ENCODE measurements at places on chromosomes 7 and 10.
A peak's percentile ranks its signal among the peaks of the same experiment; 100 is the strongest.

- no peak for DNase-seq
These were observed 130.0 kb downstream of the TES start for GRCh38 chr7:116340201-116340847.

- no peak for DNase-seq
These were observed 224.2 kb upstream of the LYZL1 start for GRCh38 chr10:29064680-29065079.

DNA sequence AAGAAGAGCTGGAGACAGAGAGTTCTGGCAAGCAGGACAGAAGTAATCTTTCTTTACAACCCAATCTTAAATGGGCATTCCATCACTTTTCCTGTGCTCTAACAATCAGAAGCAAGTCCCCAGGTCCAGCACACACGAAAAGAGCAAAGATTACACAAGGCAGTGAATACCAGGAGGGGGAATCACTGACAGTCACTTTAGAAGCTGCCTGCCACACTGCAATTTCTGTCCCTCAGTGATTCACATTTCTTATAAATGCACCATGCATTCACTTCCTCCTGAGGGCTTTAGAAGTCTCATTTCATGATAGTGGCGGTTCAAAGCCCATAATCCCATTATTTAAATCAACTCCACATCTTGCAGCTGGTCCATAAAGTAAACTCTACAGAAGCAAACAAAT is 362.5 kb downstream of the POM121L12 start:
- no peak for DNase-seq

- no peak for DNase-seq
These were observed 570.6 kb downstream of the GRM8 start for GRCh38 chr7:126682176-126682575.

GRCh38 chr7:156650042-156650441 is 9.5 kb downstream of the RNF32 start:
- peak; percentile 23 for DNase-seq

GRCh38 chr7:70321016-70321590 is 722.8 kb downstream of the AUTS2 start:
- no peak for DNase-seq

DNA sequence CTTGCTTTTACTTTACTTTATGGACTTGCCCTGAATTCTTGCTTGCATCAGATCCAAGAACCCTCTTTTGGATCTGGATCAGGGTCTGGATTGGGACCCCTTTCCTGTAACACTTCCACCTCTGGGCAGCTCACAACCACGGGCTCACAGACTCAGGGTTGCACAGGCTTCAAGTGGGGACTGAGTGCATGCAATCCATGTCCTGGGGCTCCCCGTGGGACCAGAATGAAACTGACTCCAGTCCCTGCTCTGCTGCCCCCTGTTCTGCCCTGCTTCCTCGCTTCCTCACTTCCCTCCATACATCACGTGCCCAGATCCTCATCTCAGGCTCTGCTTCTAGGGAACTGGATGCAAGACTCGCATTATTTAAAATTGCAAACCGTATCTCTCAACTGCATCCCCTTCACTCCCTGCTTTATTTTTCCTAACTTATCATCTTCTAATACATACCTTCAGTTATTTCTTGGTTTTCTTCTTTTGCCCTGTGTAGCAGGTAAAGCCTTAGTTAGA is 23.3 kb upstream of the INMT start:
- no peak for DNase-seq

GRCh38 chr7:87057210-87057609 is 2.2 kb downstream of the ELAPOR2 start:
- no peak for DNase-seq

GRCh38 chr7:117435475-117436043 is 8.3 kb upstream of the ASZ1 start:
- DNase-seq: peak; percentile 60

DNA sequence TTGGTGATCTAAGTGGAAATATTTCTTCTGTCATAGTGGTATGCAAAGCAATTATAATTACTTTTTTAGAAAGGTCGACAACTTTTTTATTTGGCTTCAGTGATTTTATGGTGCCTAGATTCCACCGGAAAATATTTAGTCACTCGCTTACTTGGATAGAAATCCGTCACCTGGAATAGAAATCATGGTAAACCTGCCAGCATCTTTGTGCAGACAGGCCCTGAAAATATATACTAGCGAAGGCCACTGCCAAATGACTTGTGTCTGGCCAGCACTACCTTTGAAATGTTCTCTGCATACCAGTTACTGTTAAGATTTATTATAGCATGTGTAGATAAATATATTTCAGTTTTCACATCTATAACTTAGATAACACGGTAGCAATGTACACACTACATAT is 226.4 kb downstream of the AGMO start:
- DNase-seq: no peak

DNA sequence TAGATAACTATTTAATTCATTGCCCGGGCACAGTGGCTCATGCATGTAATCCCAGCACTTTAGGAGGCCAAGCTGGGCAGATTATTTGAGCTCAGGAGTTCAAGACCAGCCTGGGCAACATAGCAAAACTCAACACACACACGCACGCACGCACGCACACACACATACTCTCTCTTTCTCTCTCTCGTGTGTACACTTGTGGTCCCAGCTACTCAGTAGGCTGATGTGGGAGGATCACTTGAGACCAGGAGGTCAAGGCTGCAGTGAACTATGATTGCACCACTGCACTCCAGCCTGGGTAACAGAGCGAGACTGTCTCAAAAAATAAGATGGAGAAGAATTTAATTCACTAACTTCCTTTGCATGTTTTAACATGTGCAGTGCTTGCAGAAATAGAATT is 38.1 kb downstream of the PTPN12 start:
- DNase-seq: no peak

- DNase-seq: no peak
These were observed 143.4 kb downstream of the TMEM168 start for GRCh38 chr7:112646783-112647182.

- no peak for DNase-seq
These were observed 195.6 kb upstream of the FRMD4A start for GRCh38 chr10:14526326-14526725.

DNA sequence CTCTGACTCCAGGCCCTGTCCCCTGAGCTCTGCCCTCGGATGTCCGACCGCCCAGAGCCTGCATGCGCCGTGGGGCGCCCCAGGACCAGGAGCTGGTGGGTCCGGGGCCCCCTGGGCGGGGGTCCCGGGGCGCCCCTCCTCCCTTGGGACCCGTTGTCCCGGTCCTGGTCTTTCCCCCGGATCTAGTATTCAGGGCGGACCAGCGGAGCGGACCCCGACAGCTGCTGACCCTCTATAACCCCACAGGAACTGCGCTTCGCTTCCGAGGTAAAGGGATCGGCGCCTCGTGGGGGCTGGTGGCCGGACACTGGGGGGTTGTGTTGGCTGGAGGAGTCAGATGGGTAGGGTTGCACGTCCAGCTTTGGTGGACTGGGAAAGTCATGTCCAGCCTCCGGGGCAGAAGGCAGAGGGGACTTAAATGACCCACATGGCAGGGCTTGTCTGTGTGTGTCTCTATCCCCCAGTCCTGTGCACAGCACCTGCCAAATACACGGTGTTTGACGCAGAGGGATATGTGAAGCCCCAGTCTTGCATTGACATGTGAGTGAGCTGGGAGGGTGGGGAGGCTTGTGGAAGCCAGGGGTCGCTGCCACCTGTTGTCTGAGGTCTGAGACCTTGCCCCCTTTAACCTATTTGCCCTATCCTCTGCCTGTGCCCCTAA is 520 bp downstream of the MOSPD3 start:
- DNase-seq: no peak

DNA sequence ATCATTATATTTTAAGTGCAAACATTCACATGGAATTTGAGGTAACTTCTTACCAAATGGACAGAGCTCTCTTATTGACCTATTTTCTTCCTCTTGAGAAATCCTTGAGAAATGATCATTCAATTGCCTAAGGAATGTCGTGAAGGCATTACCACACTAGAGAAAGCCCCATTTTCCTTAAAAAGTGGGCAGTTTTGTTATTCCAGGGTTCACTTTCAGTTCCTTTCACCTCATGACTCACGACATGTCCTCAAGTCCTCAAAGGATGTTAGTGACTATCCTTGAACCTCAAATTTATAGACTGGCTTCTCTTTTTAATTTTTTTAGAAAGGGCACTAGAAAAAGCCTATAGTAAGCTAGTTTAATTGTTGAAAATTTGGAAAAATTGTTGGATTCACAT is 40.4 kb upstream of the SMIM30 start:
- DNase-seq: no peak

- DNase-seq: no peak
These were observed 10.1 kb upstream of the HPS1 start for GRCh38 chr10:98456686-98457482.

DNA sequence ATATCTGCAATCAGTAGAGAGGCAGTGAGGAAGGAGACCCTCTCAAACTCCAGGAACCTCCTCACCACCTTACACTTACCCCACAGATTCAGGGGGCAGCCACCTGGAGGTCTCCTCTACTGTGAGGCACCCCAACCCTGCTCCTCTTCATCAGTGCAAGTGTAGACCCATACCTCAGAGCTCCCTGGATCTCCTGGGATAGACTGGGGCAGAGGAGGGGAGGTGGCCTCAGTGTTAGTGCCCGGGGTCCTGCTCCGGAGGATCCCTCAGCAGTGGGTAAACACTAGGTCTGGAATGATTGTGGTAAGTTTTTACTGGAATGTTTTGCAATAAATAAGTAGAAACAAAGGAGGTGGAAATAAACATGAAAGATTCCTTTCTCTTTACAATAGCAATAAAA is 31.1 kb downstream of the ANTXRL start:
- no peak for DNase-seq

- DNase-seq: no peak
These were observed 132.2 kb downstream of the MAD1L1 start for GRCh38 chr7:2100278-2101208.

DNA sequence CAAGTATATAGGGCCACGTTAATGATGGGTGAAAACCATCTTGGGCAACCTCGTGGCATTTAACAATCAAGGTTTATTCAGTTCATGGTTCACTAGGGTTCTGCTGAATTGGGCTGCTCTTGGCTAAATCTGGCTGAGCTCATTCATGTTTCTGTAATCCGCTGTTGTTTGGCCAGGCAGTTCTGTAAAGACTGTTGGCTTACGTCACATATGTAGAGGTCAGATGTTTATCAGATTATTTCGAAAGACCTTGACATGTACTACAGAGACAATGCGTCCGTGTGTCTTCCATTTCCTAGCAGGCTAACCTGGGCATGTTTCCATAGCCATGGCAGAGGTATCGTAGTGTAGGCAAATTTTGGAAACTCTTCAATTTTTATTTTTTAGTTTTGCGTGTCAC is 190.0 kb upstream of the ZWINT start:
- no peak for DNase-seq

DNA sequence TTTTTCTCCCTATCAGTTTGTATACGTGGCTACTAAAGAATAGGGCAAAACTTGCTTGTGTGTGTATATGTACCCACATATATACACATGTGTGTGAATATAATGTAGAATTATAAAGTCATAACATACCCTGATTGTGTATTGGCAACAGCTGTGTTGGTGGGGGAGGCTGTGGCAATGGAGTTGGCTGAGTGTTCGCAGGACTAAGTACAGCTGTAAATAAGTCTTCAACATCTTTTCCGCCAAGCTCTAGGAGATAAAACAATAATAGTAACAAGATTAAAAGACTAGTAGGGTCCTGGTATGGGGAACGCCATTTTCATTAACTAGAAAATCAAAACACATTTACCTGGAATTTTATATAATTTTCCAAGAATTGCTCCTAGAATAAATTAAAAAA is 168.4 kb downstream of the GALNT11 start:
- no peak for DNase-seq

DNA sequence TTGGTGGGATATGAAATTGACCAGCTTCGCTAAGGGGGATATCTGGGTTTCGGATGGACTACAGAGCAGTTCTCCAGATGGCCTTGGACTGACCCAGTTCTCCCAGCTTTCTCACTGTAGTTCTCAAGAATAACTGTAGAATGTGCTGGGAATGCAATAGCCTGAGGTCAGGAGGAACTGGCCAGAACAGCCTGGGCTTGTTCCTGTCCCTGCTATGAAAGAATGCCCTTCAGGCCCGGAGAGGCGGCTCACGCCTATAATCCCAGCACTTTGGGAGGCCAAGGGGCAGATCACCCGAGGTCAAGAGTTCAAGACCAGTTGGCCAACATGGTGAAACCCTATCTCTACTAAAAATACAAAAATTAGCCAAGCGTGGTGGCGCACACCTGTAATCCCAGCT is 12.3 kb upstream of the TSPAN14 start:
- no peak for DNase-seq

DNA sequence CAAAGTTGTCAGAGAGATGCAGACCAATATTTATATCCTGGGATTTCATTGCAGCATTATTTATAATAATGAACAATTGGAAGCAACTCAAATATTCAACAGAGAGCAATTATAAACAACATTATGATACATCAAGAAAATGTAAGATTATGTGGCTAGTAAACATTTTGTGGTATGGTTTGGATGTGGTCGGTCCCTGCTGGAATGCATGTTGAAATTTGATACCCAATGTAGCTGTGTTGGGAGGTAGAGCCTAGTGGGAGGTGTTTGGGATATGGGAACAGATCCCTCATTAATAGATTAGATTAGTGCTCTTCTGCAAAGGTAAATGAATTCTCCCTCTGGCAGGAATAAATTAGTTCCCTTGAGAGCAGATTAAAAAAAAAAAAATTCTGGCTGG is 350.9 kb downstream of the ANKRD30A start:
- DNase-seq: no peak

DNA sequence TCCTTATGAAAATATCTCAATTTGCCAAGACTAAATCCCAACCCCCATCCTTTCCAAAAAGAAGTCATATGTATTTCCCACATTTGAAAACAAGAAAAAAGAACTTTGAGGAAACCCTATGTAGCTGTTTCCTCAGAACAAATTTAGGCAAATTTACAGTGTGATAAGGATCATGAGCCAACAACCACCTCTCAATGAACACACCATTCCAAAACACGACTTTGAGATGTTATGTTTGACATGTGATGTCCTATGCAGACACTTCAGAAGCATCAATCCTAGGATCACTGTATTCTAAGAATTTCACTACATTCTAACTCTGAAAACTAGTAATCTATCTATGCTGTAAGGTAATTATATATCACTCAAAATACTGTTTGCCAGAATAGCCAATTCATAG is 62.2 kb downstream of the NT5C2 start:
- no peak for DNase-seq

- DNase-seq: no peak
These were observed 258.9 kb downstream of the REEP3 start for GRCh38 chr10:63780101-63780500.

GRCh38 chr7:93046641-93047040 is 71.1 kb downstream of the SAMD9 start:
- DNase-seq: no peak

GRCh38 chr10:132517951-132518521 is 19.6 kb upstream of the INPP5A start:
- DNase-seq: no peak

GRCh38 chr7:93636276-93636675 is 61.8 kb upstream of the CALCR start:
- DNase-seq: no peak

GRCh38 chr10:91206837-91207474 is 13.5 kb upstream of the PCGF5 start:
- peak; percentile 34 for DNase-seq

DNA sequence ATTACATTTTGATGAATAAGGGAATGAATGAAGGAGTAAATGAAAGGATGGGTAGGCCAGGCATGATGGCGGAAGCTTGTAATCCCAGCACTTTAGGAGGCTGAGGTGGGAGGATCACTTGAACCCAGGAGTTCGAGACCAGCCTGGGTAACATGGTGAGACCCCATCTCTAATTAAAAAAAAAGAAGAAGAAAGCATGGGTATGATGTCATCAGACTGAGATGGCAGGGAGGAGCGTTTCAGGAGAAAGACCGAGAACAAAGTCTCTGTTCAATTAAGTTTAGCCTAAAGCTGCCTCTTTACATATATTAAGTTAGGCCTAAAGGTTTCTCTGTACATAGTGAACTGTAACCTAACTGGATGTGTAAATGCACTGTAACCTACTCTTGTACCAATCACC is 42.2 kb upstream of the SMNDC1 start:
- no peak for DNase-seq
